ENCODE measurements at places on chromosomes 5 and 9.

DNA sequence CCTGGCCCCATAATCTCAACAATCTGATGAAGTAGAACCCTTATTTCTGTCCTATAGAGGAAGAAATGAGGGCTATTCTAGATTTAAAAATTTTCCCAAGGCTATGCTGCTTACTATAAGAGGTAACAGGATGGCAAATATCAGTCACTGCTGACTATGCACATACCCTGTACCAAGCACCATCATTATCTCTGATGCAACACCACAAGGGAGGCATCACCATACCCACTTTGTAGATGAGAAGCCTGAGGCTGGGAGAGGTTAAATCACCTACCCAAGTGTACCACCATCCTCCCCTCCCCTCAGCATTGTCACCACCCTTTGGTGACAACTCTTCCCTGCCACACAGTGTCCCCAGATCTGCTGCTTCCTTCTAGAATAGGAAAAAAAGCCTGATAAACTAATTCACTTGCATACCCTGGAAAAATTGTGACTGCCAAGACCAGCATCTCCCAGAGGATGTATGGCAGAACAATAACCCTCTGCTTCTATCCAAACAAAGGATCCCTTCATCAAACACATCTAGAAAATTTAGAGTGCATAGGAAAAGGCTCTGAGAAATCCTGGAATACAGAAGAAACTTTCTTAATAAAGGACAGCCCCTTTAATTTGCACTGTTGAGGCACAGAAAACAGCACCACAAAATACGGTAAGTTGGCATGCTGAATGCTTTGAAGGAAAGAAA lies 48.3 kb downstream of the PRRC1 start:
- DNase-seq: no peak

GRCh38 chr5:162456086-162456485 lies 388.5 kb downstream of the GABRG2 start:
- no peak for DNase-seq

DNA sequence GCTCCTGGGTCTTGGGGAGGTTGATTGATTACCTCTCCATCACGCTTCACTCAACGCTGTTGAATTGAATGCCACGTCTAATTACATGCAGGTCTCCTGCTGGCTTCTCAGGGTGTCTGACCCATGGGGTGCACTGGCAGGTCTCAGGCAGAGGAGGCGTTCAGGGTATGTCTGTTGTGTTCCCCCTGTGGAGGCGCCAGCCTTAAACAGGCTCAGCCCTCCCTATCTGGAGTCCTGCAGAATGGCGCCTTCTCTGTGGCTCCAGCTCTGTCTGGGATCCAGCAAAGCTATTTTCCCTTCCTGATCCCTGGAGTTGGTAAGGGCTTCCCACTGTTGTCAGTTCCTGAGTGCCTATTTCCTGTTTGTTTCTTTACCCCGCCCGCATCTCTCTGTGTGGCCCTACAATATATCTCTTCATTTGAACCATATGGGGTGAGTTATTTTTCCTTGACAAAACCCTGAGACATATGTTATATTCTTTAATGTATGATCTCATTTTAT lies 150.0 kb downstream of the NTRK2 start:
- DNase-seq: no peak

GRCh38 chr5:156942064-156942463 lies 21.0 kb downstream of the TIMD4 start:
- DNase-seq: no peak

DNA sequence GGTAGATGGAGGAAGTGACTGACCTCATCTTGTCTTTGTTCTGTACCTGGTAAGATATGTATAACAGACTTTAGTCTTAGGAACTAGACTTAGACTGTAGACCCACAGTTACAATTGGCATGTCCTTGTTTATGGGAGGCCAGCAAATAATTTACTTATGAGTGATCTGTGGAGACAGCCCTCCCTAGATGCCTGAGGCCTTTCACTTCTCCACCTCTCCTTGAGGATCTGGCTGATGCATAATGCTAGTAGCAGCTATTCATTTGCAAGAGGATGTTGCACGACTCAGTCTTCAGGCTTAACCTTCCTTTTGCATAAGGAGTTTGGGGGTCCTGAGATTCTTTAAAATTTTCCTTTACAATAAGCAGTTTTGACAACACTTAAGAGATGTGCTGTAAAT lies 100.7 kb downstream of the YTHDC2 start:
- DNase-seq: no peak

DNA sequence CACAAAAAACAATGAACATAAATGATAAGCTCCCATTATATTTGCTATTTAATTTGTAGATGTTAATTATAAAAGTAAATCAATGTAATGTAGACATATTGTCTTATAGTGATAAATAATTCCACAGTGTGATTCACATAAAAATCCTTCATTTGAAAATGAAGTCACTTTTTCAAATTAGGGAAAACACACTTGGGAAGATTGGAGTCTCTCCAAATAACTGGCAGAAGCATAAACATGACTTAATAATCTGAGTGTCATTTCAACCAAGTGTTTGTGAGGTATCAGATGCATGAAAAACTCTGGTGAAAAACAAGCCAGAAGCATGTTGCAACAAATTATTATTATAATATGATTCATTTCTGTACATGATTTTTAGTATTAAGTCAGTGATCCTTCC lies 102.2 kb downstream of the CETN3 start:
- no peak for DNase-seq

DNA sequence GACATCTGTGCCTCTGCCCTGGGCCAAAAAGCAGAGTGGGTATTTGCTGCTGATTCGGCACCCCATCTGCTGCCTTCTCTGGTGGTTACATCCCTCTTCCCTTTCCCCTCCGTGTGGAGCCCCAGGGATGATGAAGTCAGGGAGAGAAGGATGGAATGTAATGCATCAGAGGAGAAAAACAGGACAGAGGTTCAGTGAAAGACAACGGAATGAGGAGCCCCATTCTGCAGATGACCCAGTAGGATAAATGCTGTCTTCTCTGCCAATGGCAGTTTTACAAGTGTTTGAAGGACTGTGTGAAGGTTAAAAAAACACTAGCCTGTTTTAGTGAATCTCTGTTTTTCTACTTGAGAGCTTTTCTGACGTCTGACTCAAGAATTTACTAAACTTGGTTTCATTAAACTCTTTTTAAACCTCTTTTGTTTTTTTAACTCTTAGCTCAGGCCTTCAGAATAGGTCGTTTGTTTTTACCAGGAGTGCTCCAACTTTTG lies 86.3 kb downstream of the NLN start:
- no peak for DNase-seq

DNA sequence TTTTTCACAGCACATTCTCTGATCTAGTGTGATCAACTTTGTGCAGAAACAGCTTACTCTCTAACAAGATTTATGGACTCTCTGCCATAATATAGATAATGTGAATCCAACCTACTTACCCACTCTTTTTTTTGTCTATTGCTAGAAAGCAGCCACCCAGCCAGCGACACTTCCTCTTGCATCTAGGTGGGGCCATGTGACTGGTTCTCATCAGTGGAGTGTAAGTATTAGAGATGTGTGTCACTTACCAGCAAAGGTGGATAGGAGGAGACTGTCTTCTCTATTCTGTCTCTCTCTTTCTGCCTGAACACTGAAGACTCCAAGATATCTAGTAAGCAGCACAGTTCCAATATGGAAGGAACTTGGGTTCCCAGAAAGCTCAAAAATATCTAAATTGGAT lies 174.8 kb downstream of the MCTP1 start:
- no peak for DNase-seq

- no peak for DNase-seq
Measured at GRCh38 chr5:81302596-81302995, 1.2 kb downstream of the ZCCHC9 start.

GRCh38 chr5:156800929-156801328 lies 49.2 kb upstream of the PPP1R2B start:
- no peak for DNase-seq

DNA sequence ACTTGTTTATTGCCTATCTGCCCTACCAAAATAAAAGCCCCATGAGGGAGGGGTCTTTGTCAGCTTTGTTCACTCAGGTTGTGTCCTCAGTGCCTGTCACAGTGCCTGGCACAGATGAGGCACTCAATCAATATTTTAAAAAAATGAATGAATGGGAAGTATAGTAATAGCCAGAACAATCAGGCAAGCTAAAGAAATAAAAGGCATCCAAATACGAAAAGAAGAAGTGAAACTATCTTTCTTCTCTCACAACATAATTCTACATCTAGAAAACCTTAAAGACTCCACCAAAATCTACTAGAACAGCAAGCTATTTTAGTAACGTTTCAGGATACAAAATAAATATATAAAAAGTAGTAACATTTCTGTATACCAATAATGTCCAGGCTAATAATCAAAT lies 37.8 kb upstream of the C5orf63 start:
- no peak for DNase-seq

GRCh38 chr9:113241161-113241560 lies 19.8 kb downstream of the SLC31A1 start:
- no peak for DNase-seq

- DNase-seq: no peak
Measured at GRCh38 chr9:16873126-16873802, 2.8 kb upstream of the BNC2 start.

- no peak for DNase-seq
Measured at GRCh38 chr9:122080986-122081385, 12.1 kb downstream of the TTLL11 start.

GRCh38 chr9:125890826-125891225 lies 143.7 kb downstream of the PBX3 start:
- DNase-seq: no peak

GRCh38 chr9:93261281-93261680 lies 77.3 kb downstream of the WNK2 start:
- no peak for DNase-seq

DNA sequence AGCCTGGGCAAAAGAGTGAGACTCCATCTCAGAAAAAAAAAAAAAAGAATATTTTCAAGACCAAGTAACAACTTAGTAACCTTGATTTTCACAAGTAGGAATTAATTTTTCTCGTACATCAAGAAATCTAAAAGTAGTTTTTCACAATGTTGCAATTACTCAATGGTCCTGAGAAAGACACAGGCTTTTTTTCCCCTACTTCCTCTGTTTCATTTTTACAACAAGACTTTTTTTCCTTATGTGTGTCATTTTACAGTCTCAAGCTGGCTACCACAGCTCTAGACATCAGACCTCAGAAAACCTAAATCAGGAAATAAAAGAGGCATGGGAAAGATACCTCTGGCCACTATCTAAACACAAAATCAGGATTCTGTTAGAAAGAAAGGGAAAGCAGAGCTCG lies 45.9 kb downstream of the WDR36 start:
- DNase-seq: no peak

- no peak for DNase-seq
Measured at GRCh38 chr9:33867747-33868439, 50.9 kb downstream of the UBE2R2 start.

- peak; percentile 50 for DNase-seq
Measured at GRCh38 chr5:177370488-177371119, 12.9 kb downstream of the RGS14 start.

DNA sequence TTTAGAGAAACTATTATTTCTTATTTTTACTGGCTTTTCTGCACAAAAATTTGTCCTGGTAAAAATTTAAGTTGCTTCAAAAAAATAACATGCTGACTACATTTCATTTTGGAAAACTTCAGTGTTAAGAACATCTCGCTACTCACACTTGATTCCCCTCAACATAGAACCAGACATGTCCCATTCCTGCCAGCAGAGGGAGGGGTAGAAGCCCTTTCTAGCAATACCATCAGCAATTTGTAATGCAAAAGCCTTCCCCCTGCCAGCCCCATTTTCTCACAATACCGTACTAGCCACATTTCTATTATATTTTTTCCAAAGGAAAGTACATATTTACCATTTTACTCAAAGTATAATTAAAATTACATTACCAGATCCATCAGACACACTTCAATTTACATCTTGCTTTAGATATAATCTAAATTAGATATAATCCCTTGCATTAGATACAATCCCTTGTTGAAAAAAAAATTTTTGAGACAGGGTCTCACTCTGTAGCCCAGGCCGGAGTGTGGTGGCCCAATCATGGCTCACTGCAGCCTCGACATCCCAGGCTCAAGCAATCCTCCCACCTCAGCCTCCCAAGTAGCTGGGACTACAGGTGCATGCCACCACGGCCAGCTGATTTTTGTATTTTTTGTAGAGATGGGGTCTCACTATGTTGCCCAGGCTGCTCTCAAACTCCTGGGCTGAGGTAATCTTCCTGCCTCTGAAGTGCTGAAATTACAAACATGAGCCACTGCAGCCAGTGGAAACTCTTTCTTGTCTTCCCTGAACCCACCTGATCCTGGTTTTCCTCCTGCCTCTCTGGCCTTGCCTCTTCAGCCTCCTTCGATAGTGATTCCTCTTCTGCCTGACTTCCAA lies 39.6 kb upstream of the IDNK start:
- peak; percentile 20 for DNase-seq

GRCh38 chr9:135997090-135998015 lies 36.2 kb upstream of the UBAC1 start:
- no peak for DNase-seq

DNA sequence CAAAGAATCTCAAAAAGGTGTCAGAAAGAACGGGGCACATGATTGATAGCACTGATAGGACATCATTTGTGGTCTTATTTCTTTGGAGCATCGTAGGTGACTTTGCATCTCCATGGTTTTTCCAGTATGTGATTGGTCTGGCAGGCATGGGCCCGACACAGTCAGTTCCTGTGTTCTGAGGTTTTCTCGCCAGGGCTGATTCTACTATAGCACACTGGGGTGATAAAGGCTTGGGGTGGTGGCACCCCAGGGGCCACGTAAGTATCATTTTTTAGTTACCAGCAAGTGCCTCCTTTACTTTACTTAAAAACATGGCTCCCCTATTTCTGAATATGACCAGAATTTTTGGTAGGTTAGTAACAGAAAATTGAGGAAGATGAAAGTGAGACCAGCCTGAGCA lies 202.7 kb downstream of the RFK start:
- no peak for DNase-seq

- DNase-seq: no peak
Measured at GRCh38 chr5:59819806-59820205, 73.7 kb downstream of the PDE4D start.

GRCh38 chr5:90890180-90890579 lies 331.6 kb downstream of the ADGRV1 start:
- no peak for DNase-seq

DNA sequence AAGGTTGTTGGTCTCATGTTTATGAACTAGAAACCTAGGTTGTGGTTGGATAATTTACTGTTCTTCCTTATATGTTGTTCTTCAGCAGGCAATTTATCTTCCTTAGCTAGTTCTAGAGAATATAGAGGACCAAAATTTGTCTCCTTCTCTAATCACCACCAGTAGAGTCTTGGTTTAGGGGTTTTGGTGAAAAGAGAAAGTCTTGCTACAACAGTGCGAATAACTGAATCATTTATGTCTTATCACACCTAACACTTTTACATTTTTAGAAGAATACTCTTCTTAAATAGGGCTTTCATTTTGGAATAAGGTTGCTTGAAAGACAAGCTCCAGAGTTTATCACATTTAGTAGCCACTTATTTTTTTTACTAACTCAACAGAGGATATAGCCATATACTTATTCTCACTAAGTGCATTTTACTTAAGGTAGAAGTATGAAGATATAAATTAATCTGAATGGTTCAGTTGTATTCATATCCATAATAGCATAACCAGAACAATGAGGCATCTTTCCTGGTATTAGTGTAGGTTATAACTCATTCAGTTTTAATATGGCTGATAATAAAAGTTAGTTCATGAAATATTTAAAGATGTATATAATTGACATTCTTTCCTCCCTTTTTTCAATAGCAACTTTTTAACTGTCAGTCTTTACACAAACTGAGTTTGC lies 67.9 kb downstream of the ERBIN start:
- DNase-seq: no peak

GRCh38 chr9:3403315-3403714 lies 122.5 kb downstream of the RFX3 start:
- no peak for DNase-seq

- no peak for DNase-seq
Measured at GRCh38 chr5:116532762-116533525, 41.7 kb downstream of the SEMA6A start.

All from stimulated activated naive CD8-positive, alpha-beta T cell treated with anti-CD3 and anti-CD28 coated beads, Interleukin-15, Interleukin-2, amounts not matched to agents 100 U/mL and 50 U/mL, for 24 hours (primary cell).